Effector CD4-positive, alpha-beta T cell (primary cell): ENCODE measurements at places on chromosomes 5 and 9.

DNA sequence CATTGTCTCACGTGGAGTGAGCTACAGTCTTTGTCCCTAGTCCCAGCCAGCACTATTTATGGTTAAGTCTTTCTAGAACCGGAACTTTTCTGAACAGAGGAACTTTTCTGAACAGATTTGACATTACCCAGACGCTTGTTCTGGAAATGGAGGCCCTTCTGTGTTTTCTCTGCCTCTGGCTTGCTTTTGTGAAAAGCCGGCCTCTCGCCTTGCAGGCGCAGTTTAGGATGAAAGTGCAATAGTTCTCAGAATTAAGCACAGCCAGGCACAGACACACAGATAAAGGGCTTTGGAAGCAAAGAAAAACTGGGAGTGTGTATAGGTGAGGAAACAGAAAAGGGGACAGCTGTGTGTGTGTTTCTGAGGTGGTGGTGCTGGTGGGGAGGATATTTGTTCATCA lies 5.9 kb downstream of the GDNF start:
- DNase-seq = no peak

DNA sequence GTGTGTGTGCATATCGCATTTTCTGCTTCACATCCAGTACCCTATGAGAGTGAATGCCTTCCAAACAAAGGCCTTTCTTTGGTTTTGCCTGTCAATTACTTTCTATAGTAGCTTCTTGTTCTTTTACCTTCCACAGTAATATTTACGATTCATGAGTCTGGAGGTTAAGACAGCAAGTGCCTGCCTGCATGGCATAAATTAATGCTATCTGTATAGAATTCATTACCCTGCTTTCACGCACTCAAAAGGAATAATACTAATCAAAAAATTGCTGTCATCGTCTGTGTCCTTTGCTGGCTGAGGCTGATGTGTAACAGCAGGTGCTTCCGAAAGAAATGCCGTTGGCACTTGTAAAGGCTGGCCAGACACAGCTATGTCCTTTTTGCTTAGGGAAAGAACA lies 1304.4 kb upstream of the CDH6 start:
- DNase-seq = no peak

GRCh38 chr9:81112627-81113452 lies 576.5 kb downstream of the TLE1 start:
- DNase-seq = no peak

GRCh38 chr5:67196537-67197059 lies at the start of gene CD180:
CD180 (minus strand) TSS chr5:67196799; CDS start chr5:67196641, 158 bp downstream.
- DNase-seq = no peak

DNA sequence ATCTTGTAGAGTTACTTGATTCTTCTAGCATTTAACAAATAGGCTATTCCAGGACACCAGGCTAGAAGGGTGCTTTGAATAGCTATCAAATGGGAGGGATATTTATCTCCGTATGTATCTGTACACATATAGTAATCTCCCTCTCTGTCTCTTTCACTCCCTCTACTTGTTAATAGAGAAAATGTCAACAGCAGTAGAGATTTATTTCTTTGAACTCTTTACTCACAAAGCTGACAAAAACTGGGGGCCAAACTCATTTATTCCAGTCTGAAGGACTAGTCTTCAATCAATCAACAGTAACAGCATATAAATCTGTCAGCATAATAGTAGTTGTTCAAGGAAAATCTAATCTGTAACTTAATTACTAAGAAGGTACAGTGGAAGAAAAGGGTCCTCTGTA lies 78.2 kb upstream of the FER start:
- DNase-seq = no peak

DNA sequence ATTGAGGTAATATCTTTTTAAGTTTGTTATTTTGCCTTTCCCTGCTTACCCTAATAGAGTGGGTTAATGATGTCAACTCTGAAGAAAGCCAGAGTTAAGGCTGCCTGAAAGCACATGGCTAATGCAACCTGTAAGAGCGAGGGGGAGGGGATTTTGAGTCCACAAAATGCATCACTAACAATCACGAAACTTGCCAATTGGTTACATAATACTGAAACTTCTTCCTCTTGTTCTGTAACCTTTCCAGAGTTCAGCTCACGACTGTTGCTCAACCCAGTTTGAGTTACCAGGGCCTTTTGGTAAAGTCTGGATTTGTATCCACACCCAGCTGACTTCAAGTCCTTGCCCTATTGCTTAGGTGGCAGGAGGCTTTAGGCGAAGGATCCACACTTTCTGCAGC lies 308.8 kb downstream of the EFNA5 start:
- DNase-seq = no peak

DNA sequence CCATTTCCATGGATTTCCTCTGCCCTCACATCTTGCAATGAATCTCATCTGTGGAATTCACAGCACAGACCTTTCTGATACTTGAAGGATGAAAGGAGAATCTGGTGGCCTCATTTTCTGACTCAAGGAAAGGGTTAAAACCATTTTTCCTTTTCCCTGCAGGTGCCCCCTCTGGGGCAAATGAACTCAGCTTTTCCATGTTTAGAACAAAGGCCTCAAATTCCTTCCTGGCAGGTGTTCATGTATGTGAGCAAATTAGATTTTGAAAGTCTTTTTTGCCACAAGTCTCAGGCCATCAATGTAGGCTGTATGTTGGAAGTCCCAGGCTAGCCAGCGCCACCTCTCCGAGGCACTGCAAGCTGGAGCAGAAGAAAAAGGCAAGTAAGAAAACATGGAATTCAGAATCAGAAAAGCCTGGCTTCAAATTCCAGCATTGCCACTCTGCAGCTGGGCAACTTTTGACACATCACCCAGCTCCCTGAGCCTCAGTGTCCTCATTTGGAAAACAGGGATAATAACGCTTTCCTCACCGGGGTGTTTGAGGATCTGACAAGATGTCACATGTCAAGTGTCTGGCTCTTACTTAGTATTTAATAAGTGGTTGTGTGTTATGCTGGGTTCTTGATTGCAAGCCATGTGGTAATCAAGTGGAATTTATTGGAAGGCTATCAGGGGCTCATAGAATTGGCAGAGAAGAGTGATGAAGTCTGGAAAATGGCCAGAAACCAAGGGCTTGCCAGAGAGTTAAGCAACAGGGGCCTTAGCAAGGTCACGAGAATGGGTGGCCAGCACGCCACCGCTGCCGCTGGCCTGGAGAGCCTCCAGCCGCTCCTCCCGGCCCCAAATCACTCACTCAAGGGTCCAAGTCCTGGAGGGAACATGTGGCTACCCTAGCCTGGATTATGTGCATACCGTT lies 48.4 kb upstream of the SMIM23 start:
- DNase-seq = no peak

GRCh38 chr5:89556215-89556913 lies 673.4 kb upstream of the MEF2C start:
- no peak for DNase-seq

DNA sequence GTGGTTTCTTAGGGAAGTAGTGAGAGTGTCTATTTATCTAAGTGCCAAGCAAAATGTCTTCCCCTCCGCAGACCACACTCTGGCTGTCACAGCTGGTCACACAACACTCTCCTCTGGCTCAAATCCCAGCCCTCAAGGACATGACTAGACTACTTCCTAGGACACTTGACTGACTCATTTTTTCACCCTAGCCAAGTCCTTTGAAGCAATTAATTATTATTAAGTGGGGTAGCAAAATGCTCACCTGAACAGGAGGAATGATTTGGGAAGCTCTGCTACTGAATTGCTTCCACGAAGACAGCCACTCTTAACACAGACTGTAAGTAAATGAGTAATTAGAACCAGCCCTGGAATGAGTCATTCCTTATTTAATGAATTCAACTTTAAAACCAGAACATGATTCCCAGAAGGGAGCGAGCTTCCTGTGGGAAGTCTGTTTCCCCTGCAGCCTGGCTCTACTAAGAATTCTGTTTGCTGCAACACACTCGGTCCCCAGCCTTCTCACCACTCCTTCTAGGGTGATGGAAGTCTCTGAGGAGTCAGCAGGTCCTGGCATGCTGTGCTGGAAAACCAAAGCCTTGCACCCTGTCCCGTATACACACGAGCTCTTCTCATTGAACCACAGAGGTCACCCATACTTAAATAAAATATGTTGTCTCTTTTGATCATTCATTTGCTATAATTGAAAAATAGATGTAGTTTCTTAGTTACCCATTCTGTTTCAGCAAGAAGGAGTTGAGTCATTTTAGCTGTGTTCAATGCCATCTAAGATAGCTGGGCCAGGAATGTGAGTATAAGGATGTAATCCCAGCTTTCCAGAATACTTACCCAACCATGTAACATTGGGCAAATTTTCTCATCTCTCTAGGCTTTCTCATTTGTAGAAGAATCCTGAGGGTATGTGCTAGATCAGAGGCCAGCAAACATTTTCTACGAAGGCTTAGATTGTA lies 218.6 kb upstream of the RASEF start:
- DNase-seq = no peak

DNA sequence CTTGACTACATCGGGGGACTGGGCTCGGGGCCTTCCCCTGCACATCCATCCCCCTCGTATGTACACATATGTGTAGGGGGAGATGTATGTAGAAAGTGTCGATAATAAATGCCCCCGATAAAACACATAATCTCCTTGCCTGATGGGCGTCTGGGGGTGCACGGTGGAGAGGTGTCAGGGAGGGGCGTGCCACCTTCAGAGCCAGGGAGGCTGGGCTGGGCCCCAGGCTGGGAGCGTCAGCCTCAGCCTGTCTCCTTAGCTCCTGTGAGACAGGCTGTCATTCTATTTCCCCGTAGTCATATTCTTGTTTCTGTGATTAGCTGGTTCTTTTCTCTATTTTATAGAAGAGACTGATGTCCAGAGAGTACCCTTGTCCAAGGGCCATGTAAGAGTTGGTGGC lies 4.7 kb upstream of the RXRA start:
- DNase-seq = no peak

DNA sequence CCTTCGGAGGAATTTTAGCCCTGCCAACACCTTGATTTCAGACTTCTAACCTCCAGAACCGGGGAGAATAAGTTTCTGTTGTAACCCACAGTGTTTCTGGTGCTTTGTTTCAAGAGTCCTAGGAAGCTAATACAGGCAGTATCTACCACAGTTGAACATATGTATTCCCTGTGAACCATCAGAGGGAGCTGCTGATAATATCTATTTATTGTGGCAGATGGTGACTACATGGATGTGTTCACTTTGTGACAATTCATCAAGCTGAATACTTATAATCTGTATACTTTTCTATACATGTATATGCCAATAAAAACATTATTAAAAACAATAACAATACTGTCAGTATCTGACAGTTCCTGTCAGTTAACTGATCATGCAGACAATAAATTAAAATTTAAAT lies 137.2 kb upstream of the GNA14 start:
- no peak for DNase-seq

DNA sequence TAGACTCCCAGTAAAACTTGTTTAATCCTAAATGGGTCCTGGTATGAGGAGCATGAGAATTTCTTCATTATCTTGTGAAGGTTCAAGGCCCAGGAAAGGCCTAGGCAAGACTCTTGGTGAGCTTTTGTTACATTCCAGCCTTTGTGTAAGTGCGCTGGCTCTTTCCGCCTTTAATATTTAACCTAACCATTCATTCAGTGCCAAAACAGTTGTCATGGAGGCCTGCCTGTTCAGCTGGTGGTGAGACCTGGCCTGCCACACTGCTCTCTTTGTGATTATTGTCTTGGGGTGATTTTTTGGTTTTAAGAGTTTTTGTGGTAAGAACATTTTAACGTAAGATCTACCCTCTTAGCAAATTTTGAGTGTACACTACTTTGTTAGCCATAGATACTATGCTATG lies 127.5 kb upstream of the WWC1 start:
- DNase-seq = no peak

GRCh38 chr5:101678481-101679193 lies 617.4 kb downstream of the SLCO4C1 start:
- peak; percentile 3 for DNase-seq

GRCh38 chr5:73908395-73908794 lies 282.4 kb downstream of the ARHGEF28 start:
- no peak for DNase-seq

DNA sequence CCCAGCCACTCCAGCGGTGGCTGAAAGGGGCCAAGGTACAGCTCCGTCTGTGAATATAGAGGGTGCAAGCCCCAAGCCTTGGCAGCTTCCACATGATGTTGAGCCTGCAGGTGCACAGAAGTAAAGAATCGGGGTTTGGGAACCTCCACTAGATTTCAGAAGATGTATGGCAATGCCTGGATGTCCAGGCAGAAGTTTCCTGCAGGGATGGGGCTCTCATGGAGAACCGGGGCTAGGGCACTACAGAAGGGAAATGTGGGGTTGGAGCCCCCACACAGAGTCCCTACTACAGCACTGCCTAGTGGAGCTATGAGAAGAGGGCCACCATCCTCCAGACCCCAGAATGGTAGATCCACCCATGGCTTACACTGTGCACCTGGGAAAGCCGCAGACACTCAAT lies 23.2 kb downstream of the CCDC125 start:
- DNase-seq = no peak

DNA sequence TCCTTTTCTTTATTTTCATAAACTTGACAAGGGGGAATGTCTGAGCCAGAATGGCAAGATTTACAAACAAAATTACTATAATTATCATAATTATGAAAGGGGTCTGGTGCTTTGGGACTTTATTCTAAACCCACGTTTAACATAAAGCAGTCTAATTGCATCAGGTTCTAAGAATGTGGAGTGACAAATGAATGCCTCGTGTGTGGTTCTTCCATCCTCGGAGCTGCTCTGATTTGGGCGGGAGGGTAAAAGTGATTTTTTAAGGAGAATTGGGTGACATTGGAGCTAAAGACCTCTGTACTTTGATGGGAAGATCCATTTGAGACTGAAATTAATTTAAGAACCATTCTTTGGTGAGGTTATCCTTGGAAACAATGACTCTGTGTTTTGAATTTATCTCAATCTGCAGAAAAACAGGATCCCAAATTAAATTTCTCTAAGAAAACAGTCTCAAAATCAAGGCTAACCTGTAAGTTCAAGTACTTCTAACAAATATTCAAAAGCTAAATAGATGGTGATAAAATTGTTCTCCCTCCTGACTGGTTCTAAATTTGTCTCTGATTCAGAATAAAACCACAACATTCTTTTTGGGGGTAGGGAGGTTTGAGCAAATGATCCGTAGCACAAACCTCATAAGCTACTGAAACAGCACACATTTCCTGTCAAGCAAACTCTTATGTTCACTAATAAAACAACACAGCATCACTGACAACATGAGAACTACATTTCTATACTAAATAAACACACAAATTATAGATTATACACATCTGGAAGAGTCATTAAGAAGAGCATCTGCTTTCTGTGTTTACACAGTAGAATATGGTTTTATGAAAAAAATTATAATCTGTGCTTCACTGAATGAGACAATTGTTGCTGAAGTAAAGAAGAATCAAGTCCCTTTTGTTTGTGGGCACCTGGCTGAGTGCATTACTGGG lies 85.5 kb downstream of the DCP2 start:
- no peak for DNase-seq

- no peak for DNase-seq
These were observed 9.6 kb upstream of the BICD2 start for GRCh38 chr9:92774274-92774673.
